ENCODE measurements at places on chromosomes 5 and 9. TPM values are rescaled to one million over a fixed set of nuclear protein-coding genes. Genes with fewer than 3 reads are reported as not detected.
A peak's percentile ranks its signal among the peaks of the same experiment; 100 is the strongest.

DNA sequence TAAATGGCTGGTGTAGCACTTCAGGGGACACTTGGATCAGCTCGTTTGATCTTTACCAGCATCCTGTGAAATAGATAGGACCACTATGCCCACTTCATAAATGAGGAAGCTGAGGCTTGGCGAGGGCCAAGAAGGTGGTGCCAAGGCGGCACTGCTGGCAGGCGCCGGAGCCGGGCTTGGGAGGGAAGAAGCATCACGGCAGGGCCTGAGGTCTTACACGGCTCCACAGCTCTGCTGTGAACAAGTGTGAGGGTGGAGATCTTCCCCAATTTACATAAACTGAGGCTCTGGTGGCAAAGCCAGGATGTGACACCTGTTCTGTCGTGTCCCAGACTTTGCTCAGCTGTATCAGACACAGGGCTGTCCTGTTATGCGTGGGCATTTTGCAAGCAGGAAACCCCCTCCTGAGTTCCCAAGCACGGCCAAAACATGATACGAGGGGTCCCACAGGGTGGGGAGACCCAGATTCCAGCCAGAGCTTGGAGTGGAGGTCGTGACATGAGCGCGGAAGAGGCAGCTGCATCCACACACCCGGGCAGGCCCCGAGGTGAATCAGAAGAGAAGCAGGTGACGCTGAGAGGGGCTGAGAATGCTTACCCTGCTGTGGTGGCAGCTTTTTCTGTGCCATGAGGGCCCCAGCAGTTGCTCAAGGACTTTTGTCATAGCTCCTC is 117.5 kb upstream of the BOD1 start:
- H3K36me3 ChIP-seq: no peaks in the 10 kb centered on the region
- peaks cover 12% of the 10 kb centered on the region for H3K27me3 ChIP-seq
- no peak overlapping the region for H3K4me3 ChIP-seq
- no peaks in the 10 kb centered on the region for H3K4me1 ChIP-seq
- no peak for DNase-seq
- no peak overlapping the region for H3K27ac ChIP-seq

DNA sequence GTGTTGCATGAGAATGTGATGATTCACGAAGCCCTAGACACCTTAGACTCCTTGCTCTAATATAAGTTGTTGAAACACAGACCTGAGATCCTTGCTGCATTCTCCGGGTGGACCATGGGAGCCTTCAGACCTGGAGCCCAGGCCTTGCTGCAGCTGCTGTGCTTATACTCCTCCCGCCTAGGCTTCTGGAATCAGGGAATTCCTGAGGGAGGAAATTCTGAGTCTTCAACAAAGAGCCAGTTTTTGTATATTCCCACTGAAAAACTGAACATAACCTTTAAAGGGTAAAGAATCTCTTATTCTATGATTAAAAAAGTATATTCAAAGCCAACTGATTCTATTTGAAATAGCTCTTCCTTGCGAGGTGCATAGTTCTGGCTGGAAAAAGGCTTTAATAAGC is 245.1 kb upstream of the ELAVL2 start:
- H3K27ac ChIP-seq: no peak overlapping the region
- H3K27me3 ChIP-seq: no peaks in the 10 kb centered on the region
- H3K4me1 ChIP-seq: no peaks in the 10 kb centered on the region

DNA sequence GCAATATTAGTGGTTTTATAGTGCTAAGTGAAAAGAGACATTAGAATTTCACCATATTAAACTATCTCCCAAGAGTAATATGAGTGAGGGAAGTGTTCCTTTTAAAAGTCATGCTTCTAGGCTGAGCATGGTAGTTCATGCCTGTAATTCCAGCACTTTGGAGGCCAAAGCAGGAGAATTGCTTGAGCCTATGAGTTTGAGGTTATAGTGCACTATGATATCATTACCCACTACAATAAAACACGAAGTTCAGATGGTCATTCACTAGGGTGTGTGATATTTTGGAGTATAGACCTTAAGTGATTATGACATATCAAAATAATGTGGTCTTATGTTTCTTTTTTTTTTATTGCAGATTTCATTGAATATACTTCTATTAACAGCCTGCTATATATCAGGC is 6.7 kb downstream of the KIF2A start:
- no peaks in the 10 kb centered on the region for H3K36me3 ChIP-seq
- no peak for DNase-seq
- H3K4me1 ChIP-seq: peaks cover 4% of the 10 kb centered on the region
- H3K4me3 ChIP-seq: no peak overlapping the region

Gene COL23A1
- not detected for total RNA-seq

DNA sequence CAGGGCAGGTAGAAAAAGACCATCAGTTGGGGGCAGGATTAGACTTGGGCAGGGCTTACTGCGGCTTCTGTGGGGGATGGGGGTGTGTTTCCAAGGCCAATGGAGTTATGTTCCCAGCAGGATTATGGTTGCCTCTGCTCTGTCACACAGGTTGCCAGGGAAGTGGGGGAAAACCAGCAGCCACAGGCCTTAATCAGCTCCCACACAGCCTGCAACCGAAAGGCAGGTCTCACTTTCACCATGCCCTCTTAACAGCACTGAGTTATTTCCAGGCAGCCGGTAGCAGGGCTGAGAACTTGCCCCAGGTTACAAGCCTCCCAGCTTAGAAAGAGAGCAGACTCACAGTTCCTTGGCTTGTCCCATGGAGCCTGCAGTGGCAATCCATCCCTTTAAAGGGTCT is 205.5 kb downstream of the FGF10 start:
- no peak overlapping the region for H3K4me3 ChIP-seq
- no peak overlapping the region for H3K27ac ChIP-seq
- H3K4me1 ChIP-seq: no peaks in the 10 kb centered on the region
- DNase-seq: no peak
- H3K27me3 ChIP-seq: no peaks in the 10 kb centered on the region
- H3K36me3 ChIP-seq: no peaks in the 10 kb centered on the region

DNA sequence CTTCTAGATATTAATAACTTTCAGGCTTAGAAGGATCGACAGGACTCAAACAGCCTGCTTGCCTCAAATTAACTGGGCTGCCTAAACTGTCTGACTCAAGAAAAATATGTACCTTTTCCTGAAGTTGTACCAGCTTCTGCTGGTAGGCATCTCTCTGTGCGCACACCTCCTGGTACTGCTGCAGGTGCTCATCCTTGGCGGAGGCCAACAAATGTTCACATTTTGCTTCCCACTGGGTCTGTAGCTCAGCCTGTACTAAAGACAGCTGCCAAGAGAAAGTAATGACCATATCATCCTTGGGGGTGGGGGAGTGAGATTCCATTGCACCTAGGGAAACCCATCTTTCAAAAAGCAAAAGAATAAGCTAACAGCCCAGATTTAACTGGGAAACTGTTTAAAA is 22.5 kb downstream of the SLC31A2 start:
- no peak overlapping the region for H3K4me3 ChIP-seq
- no peak overlapping the region for H3K27ac ChIP-seq
- DNase-seq: no peak
- peaks cover 53% of the 10 kb centered on the region for H3K36me3 ChIP-seq
- no peaks in the 10 kb centered on the region for H3K4me1 ChIP-seq

Gene MSX2
- total RNA-seq: 2.2 TPM

DNA sequence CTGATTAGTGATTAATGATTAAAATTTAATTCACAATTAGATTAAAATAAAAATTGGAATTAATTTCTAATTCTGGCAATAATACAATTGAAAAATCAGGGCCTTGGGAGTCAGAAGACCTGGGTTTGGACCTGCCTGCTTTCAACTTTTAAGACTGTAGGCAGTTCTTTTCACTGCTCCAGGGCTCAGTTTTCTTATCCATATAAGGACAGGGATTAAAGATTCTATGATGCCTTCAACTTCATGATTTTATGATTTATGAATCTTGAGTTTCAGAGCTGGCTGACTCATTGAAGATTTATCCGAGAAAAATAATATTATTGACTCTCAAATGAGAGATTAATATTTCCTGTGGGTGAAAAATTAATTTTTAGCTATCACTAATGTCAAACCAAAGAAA is 208.6 kb upstream of the ANKH start:
- H3K4me1 ChIP-seq: no peaks in the 10 kb centered on the region
- H3K27ac ChIP-seq: no peak overlapping the region
- H3K27me3 ChIP-seq: peaks cover 4% of the 10 kb centered on the region
- no peak overlapping the region for H3K4me3 ChIP-seq
- H3K36me3 ChIP-seq: no peaks in the 10 kb centered on the region
- no peak for DNase-seq

DNA sequence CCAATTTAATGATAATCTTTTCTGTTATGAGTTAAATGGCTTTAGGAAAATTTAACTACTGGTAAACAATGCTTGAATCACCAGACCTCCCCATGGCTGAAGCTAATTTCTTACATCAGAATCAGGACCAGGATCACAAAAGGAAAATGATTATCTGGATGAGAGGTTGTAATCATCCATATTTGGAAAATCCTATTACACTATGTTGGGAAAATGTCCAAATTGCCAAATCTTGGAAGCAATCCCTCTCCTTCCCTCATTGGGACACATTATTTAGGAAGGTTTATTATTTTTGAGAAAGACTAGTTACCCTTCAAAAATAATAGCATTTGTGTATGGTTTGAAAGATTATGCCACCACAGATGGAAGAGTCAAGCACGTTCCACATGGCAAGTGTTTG is 130.7 kb upstream of the MINAR2 start:
- no peaks in the 10 kb centered on the region for H3K36me3 ChIP-seq
- no peak overlapping the region for H3K27ac ChIP-seq
- H3K27me3 ChIP-seq: no peaks in the 10 kb centered on the region
- no peak overlapping the region for H3K4me3 ChIP-seq
- no peaks in the 10 kb centered on the region for H3K4me1 ChIP-seq

DNA sequence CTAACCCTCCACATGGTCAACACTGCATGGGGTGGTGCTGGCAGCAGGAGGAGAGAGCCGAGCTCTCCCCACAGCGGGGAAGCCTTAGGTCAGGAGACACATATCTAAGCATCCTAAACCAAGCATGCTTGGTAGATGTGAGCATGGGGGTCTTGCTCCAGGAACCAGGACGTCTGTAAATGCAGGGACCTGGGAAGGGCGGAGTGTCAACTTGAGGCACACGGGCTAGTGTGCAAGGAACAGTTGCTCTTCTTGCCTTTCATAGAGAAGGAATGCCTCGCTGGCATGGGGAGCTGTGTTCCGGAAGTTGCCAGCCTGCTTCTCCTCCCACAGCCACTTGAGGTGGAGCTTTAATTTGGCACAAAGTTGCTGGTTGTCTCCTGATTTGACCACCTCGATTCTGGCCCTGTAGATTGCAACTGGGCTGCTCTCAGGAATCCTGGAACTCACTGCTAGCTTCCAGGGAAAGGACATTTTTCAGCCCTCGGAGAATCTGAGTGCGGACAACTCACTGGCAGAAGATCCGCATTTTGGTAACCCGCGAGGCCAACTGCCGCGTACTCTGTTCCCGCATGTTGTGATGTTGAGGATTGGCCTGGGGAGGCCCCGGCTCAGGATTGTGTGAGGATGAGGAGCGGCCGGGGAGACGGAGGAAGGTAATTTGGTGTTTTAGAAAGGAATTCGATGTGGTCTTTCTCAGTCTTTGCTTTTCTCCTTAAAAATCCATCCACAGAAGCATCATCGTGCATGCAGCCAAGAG is 370.3 kb upstream of the IRX1 start:
- no peaks in the 10 kb centered on the region for H3K27me3 ChIP-seq
- H3K36me3 ChIP-seq: no peaks in the 10 kb centered on the region
- no peaks in the 10 kb centered on the region for H3K4me1 ChIP-seq
- no peak overlapping the region for H3K4me3 ChIP-seq
- H3K27ac ChIP-seq: no peak overlapping the region
- no peak for DNase-seq

Gene SPINK7
- not detected for total RNA-seq

GRCh38 chr5:178649580-178649979 is 22.7 kb upstream of the CLK4 start:
- H3K27me3 ChIP-seq: no peaks in the 10 kb centered on the region
- H3K27ac ChIP-seq: no peak overlapping the region
- H3K4me1 ChIP-seq: no peaks in the 10 kb centered on the region
- H3K4me3 ChIP-seq: no peak overlapping the region
- H3K36me3 ChIP-seq: no peaks in the 10 kb centered on the region

- H3K4me1 ChIP-seq: peaks cover 13% of the 10 kb centered on the region
- H3K27ac ChIP-seq: no peak overlapping the region
- H3K36me3 ChIP-seq: peaks cover 18% of the 10 kb centered on the region
- peak; percentile 99 for DNase-seq
Measured at GRCh38 chr5:10719965-10720364, 41.1 kb downstream of the DAP start.

Gene IFNB1
- total RNA-seq: not detected

DNA sequence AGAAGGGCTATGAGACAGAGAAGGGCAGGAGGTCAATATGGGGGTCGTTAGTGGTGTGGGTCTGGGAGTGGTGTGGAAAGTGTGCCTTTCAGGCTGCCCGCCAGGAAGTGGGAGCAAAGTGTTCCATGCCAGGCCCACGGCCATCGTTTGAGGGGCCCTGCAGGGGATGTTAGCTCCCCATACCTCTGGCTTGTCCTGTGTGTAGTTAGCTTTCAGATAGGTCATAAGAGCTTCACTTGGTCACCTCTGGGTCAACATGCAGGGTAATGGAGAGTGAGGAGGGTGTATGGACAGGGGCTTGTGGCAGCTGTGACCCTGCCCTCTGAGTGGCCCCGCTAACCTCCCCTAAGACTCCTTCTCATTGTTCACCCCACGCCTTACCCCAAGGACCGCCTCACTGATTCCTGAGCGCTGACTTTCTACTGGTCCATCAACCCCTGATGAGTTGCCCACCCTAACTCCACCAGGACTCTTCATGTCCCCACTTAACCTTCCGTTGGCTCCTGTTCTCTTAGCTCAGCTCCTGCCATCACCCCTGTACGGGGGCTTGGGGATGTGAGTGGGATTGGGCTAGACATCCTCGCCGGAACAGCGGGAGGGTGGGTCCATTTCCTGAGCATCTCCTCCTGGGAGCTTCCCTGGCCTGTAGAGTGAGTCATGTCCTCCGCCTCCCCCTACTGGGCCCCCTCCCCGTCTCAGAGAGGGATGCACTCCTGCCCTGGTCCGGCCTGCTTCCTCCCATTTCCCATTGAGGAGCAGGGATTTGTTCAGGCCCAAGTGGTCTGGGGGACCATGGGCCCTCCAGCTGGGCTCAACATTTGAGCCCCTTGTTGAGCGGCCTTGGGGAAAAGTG is 125.7 kb downstream of the FGF18 start:
- H3K27ac ChIP-seq: no peak overlapping the region
- H3K4me1 ChIP-seq: no peaks in the 10 kb centered on the region
- H3K27me3 ChIP-seq: peaks cover 2% of the 10 kb centered on the region
- no peak overlapping the region for H3K4me3 ChIP-seq
- DNase-seq: no peak

Gene IL12B
- total RNA-seq: not detected

- no peaks in the 10 kb centered on the region for H3K36me3 ChIP-seq
- H3K27me3 ChIP-seq: no peaks in the 10 kb centered on the region
- no peak overlapping the region for H3K4me3 ChIP-seq
- H3K4me1 ChIP-seq: no peaks in the 10 kb centered on the region
Measured at GRCh38 chr9:80070071-80070742, 498.4 kb downstream of the TLE4 start.
